ENCODE measurements at places on chromosomes 4 and X.

GRCh38 chr4:15738877-15739276 is 36.0 kb downstream of the BST1 start:
- peak; percentile 46 for DNase-seq

- DNase-seq = no peak
Measured at GRCh38 chr4:118086344-118086743, 52.1 kb downstream of the NDST3 start.

GRCh38 chr4:7587433-7588405 is 153.0 kb upstream of the PSAPL1 start:
- DNase-seq = no peak

GRCh38 chr4:13866881-13867280 is 239.4 kb upstream of the BOD1L1 start:
- no peak for DNase-seq

GRCh38 chr4:168693750-168694490 is 197.1 kb downstream of the PALLD start:
- DNase-seq = no peak

DNA sequence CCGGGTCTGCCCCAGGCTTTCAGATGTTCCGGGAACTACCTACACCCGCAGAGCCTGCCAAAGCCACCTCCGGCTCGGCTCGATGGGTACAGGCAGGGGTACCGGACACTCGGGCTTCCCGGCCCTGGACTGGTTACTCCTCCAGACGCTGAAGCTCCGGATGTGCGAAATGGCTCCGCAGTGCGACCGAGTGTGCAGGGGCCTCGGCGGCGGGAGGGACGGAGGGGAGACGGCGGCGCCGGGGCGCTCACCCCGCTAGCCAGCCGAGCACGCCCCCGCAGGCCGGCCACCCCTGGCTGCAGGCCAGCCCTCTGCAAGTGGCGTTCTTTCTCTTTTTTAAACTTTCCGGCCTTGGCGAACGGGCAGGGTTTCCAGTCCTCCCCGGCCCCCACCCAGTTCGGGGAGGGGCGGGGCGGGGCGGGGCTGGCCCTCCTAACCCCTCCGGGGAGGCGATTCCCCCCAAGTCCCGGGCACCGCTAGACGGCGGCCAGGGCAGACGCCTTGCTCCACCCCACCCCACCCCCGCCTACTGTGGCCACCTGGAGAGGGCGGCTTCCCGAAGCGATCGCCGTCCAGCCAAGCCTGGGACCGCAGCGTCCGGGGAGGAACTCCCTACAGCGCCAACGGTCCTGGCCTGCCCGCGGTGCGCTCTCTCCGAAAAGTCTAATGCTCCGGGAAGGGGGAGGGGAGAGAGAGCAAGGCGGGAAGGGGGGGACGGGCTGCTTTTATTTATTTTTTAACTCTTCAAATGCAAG is 7.5 kb downstream of the BCOR start:
- no peak for DNase-seq

DNA sequence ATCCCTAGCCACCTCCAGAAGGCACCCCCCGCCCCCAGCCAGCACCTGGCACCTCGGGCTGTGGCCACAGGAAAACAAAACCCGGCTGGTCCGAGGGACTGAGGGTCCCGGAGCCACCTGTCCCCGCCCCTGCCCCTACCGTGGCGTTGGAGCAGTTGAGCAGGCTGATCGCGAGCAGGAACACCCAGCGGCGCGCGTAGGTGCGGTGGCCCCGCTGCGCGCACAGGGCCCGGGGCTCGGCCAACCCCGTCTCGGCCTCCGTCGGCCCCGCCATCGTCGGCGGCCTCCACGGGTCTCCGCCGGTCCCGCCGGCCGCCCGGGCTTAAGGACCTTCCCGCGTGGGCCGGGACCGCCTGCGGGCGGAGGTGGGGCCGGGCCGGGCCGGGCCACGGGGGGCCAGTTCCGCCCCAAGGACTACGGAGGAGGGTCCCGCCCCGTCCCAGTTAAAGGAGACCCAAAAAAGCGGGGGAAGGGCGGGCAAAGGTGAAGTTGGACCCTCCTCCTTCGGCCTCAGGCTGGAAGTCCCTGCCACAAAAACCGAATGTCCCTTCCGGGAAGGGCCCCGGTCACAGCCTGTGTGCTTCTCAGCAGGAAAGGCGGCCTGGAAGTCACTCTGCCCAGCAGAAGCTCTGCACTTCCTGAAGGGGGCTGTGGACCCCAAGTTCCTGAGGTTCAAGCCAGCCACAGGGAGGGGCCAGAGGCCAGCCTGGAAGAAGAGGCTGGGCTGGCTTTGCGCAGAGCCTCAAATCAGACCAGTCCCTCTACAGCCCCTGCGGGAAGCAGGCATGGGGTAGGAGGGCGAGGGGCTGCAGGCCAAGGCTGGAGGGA is at the start of gene SLC49A3:
Gene SLC49A3 (minus strand): TSS at position 298 of the 828 bp plus-strand sequence. CDS start 24 bp downstream, at position 274.
- no peak for DNase-seq

DNA sequence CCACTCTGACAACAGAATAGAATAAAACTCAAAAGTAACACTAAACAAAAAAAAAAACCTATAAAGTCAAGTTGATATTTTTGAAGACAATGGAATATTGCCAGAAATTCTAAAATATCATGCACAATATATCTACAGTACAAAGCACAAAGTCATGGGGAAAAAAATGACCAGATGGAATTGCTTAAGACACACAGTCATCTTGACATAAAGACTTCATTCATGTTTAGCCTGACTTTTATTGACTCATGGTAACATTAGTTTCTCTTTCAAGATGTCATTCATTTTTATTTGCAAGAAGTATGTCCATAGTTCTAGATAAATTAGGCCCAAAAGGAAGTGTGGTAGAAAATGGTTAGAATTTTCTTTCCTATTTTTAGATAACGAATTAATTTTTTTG is 259.1 kb downstream of the CAMK2D start:
- no peak for DNase-seq

- DNase-seq = no peak
Measured at GRCh38 chrX:42577936-42578470, 200.0 kb downstream of the PPP1R2C start.

DNA sequence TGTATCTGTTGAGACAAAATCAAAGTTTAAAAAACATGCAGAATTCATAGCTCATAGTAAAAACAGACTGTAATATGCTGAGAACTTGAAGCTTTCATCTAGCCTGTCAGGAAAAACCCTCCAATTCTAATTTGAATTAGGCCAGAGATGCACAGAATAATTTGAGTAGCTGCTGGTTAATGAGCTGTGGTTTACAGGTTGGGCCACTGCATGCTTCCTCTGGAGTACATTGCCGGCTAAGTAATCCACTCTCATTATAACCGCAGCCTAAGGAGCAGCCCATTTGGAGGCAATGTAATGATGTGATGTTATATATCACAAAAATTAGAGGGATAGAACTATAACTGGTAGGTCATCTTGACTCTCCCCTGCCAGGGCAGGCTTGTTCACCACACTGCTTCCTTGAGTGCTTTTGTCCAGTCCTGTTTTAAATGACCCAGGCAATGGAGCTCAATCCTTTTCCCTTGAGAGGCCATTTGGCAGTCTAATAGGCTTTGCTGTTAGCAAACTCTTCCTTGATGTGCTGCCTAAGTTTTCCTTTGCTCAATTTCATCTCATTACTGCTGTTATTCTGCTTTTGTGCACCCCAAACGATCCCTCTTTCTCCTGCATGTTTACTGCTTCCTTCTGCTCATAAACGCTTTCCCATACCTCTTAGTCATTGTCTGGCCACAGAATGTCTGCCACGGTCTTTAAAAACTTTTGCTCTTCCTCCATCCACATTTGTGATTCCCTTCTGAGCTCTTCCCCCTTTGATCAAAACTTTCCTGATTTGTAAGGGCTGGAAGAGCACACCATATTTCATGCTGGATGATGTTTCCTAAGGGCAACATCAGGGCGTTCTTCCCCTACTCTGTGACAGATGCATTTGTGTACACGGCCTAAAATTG is 230.9 kb downstream of the C4orf33 start:
- DNase-seq = no peak

DNA sequence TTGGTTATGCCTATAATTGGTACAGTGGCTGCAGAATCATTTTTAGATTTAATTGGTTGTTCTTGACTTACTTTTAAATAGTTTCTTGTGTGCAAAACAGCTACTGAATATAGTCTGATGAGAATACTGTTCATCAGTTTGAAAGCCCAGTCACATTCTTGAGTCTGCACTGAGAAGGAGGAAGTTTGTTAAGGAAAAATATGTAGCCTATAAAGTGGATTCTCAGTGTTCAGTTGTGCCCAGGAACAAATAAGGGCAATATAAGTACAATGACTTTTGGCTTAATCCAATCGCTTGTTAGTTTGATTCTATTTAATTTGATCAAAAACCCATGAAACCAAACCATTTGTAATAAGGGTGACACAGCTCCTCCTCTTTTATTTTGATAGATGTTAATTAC is 32.8 kb upstream of the GEMIN8 start:
- DNase-seq = no peak

GRCh38 chr4:1564535-1565375 is 119.4 kb downstream of the FAM53A start:
- no peak for DNase-seq

- DNase-seq = peak; percentile 2
Measured at GRCh38 chrX:63686878-63687714, 97.9 kb downstream of the ARHGEF9 start.

GRCh38 chr4:112075129-112075753 is 70.0 kb upstream of the FAM241A start:
- peak; percentile 31 for DNase-seq

- DNase-seq = no peak
Measured at GRCh38 chrX:125319646-125320521, at the start of gene TEX13C. Gene TEX13C (plus strand): TSS chrX:125319871. CDS start chrX:125320120, 249 bp downstream.

GRCh38 chrX:39652336-39652735 is 445.4 kb downstream of the BCOR start:
- peak; percentile 14 for DNase-seq

DNA sequence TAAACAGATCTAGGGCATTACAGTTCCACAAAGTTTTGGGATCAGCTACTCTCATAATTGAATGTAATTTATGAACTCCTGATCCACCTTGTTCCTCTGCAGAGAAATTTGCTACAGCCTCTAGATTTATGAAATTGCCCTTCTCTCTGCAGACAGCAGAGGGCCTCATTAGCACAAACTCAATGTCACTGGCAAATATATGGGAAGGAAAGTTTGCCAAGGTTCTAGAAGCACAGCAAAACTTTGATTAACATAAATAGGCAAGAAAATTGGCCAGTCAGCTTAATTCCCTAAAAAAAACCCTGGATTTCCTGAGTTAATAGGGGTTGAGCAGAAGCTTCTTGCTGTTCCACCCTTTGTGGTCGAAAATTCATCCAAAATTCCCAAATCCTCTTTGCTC is 31.5 kb downstream of the PRPS1 start:
- peak; percentile 59 for DNase-seq

DNA sequence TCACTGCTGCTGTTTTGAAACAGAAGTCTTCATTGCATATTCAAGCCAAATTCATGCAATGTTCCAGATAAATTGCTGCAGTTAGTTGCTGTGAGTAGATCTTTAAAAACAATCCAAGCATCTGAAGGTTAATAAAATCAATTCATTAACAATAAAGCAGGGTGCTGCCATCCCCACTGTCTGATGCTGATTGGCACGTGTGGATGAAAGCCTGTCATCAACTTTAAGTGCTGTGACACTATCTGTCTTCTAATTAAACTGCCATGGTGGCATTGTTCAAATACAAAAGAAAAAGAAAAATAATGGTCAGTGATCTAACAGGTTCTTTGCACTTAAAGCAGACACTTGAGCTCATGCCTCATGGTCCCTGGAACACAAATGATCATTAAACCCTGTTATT is 63.0 kb upstream of the MND1 start:
- DNase-seq = no peak

- DNase-seq = no peak
Measured at GRCh38 chr4:101981756-101982155, 191.2 kb downstream of the BANK1 start.

DNA sequence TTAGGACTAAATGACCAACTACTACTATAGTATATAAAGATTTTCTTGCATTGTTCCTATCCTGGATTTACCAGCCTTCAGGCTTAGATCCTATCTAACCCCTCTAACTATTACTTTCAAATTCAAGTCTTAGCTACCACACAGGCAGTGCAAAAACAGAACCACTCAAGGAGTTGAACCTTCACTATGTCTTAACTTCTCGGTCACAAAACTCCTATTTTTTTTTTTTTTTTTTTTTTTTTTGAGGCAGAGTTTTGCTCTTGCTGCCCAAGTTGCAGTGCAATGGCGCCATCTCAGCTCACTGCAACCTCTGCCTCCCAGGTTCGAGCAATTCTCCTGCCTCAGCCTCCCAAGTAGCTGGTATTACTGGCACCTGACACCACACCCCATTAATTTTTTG is 6.3 kb upstream of the FAM200B start:
- no peak for DNase-seq

- no peak for DNase-seq
Measured at GRCh38 chrX:2629316-2630007, 61.6 kb upstream of the CD99 start.

DNA sequence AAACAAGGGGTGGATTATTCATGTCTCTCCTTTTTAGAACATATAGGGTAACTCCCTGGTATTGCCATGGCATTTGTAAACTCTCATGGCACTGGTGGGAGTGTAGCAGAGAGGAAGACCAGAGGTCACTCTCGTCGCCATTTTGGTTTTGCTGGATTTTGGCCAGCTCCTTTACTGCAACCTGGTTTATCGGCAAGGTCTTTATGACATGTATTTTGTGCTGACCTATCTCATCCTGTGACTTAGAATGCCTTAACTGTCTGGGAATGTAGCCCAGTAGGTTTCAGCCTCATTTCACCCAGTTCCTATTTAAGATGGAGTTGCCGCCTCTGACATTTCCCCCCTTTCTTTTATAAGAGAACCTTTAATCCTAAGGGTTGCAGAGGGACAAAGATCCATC is 45.8 kb downstream of the MGST2 start:
- no peak for DNase-seq

DNA sequence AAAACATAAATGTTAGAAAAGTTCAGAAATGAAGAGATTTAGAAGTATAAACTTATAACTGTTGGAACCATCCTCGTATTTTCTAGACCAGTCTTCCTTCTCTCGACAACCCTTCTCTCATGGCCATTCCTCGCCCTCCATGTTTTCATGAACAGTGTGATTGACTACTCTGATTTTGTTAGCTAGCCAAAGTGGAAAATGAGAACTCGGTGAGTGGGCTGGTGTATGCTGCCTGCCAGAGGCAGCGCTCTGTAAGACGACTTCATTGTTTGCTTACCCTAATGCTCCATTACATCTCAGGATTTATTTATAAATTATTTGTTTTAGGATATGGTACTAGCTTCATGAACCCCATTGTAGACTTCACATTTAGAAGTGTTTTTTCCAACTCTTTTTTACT is 153.0 kb downstream of the CBR4 start:
- no peak for DNase-seq

- no peak for DNase-seq
Measured at GRCh38 chr4:16227462-16227868, 1.2 kb upstream of the TAPT1 start.

DNA sequence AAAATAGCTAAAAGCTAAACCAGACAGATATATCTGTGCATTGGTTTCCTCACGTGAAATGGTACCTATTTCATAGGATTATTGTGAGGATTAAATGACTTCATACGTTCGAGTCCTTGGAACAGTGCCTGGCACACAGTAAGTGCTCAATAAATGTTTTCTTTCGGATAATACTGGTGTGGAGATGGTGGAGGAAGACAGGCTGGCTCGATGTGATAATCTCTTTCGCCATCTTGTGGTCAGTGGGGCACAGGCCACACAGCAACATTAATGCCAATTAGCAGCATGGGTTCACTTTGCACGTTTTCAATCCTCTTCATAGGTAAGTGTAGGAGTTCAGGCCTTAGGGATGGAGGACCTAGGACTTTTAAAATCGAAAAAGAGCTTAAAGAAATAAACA is 9.3 kb downstream of the PAGE4 start:
- DNase-seq = peak; percentile 16

GRCh38 chr4:1975880-1976279 is 32.9 kb downstream of the NELFA start:
- no peak for DNase-seq
